ENCODE measurements at places on chromosomes 11 and 22. TPM values are rescaled to one million over a fixed set of nuclear protein-coding genes. Genes with fewer than 3 reads are reported as not detected.

DKK3 gene
- 1,563 TPM for total RNA-seq

OR56A1 gene
- total RNA-seq: not detected

- DNase-seq: peak; percentile 53
These were observed 104.9 kb downstream of the MICAL3 start for GRCh38 chr22:17919276-17920144.

- no peak for DNase-seq
These were observed 1514.8 kb downstream of the TBC1D22A start for GRCh38 chr22:48276994-48277867.

GRCh38 chr22:20181884-20182236 lies 31.0 kb upstream of the CCDC188 start:
- DNase-seq: no peak

GRCh38 chr11:114440121-114440860 lies 1.0 kb downstream of the REXO2 start:
- no peak for DNase-seq

GRCh38 chr11:126414615-126415014 lies 59.1 kb downstream of the ST3GAL4 start:
- DNase-seq: no peak

- DNase-seq: no peak
These were observed 48.6 kb downstream of the FLRT1 start for GRCh38 chr11:64084146-64084950.

DNA sequence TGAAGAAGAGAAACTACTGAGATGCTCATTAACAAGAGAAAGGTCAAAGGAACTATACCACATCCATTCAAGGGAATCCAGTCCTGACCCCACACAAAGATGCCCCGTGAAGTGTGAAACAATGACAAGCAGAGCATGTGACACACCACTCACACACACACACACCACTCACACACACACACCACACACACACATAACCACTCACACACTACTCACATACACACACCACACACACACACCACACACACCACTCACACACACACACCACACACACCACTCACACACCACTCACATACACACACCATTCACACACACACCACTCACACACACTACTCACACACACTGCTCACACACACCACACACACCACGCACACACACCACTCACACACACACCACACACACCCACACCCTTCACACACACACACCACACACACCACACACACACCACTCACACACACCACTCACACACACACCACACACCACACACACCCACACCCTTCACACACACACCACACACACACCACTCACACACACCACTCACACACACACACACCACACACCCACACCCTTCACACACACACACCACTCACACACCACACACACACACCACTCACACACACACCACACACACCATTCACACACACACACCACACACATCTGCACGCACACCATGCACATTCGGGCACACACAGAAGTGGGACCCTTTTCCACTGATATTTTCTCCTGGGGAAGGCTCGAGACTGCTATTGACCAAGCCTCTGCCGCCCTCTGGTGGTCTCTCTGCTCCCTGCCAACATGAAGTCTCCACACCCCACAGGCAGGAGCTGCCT lies 32.0 kb upstream of the COMT start:
- DNase-seq: peak; percentile 89

- peak; percentile 73 for DNase-seq
These were observed 938 bp downstream of the LAYN start for GRCh38 chr11:111541254-111542061.

GRCh38 chr11:95678988-95679387 lies 110.6 kb downstream of the FAM76B start:
- DNase-seq: no peak

DNA sequence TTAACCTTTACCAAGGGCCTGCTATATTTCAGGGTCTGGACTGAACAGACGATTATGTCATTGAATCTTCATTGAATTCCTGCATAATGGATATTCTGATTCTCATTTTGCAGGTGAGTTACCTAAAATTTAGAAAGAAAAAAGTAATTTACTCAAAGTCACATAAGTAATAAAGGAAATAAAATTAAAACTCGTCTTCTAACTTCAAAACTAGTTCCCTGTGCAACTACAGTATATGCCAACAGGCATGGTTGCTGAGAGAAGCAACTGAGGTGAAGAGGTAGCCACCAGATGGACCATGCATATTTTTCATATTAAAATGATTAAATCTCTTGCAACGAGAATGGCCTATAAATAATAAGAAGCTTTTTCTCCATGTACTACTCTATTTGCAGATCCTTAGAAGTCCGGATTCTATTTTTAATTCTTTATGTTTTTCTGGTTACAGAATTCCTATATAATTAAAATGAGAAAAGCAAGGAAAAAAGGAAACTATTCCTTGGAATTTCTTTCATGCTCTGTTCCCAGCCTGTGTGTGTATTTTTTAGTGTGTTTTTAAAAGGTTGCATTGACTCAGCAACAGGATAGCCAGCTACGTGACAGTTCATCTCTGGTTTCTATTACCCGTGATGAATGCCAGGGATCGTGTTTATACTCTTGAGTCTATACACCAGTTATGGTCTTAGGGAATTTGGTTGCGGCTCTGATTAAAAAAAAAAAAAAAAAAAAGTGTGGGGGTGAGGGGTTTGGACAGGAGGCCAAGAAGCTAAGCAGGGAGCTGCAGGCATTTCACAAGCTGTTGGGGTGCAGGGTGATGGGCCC lies 186.8 kb downstream of the ETS1 start:
- DNase-seq: no peak

GRCh38 chr11:135033540-135033939 lies 621.5 kb upstream of the B3GAT1 start:
- no peak for DNase-seq

Measured in left cardiac atrium (tissue), 4 donors.